CD4-positive, alpha-beta T cell treated with Interleukin-4 for 4 hours (primary cell): ENCODE measurements at places on chromosomes 1 and 21.

DNA sequence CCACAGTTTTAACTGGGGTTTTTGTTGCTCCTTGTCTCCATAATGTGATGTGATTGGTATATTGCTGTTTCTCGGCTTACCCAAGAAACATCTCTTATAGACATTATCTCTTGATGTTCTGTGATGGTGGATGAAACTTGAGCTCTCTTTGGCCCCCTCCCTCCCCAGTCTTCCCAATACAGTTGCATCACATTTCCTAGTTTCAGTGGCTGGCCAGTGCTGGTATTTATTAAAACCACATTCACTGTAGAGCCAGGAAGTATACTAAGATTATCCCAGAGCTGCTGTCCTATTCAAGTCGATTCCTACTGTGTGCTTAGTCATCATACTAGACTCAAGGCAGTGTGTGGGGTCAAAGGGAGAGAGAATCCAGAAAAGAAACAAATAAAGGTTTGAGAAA is 244.4 kb downstream of the KAZN start:
- no peak for DNase-seq

- DNase-seq, result no peak
These were observed 189.6 kb downstream of the SMYD3 start for GRCh38 chr1:246317332-246318035.

DNA sequence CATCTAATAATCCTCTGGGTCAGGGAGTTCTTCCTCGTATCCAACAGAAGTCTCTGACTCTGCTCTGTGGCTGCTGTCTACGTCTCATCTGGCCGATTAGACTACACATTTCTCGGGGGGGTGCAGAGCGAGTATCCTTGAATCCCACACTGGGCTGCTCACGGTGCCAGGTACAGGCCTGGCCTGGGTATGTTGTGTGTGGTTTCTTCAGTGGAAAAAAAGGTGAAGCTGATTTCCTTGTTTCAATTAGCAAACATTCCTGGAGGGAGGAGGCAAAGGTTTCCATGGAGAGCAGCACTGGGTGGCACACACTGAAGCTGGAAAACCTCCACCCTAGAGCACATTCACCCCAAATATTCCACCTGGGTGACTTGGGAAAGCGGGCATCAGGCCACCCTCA is 2.0 kb upstream of the RAB7B start:
- no peak for DNase-seq

DNA sequence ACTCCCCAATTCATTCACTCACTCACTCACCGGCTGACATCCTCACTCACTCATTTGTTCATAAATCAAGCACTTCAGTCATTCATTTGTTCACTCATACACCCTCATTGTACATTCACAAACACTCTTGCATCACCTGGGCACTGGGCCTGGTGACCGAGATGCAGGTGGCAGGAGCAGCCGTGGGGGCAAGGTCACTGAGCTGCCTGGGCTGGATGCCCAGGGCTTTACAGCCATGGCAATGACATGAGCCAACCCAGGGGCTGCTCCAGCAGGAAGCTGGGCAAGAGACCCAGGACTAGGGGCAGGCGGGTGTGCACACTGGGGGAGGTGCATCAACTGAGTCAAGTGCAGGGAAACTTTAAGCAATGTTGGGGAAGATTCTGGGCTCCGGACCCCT is 113.6 kb upstream of the IGSF21 start:
- no peak for DNase-seq

DNA sequence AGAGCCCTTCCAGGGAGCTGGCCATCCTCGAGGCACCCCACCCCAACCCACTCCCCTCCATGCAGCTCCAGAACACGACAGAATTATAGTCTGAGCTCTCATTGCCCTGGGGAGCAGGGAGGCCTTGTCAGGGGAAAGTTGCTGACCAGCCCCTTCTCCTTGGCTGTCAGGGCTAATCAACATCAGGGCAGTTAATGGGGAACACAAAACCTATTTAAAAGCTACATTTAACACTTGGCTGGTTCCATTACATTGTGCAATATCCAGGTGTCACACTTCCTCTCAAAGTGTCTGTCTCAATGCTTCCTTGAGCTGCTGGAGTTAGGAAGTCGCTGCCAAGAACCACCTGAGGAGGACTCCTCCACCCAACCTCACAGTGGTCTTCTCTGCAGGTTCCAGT is 111.8 kb upstream of the GRIK3 start:
- DNase-seq, result no peak

DNA sequence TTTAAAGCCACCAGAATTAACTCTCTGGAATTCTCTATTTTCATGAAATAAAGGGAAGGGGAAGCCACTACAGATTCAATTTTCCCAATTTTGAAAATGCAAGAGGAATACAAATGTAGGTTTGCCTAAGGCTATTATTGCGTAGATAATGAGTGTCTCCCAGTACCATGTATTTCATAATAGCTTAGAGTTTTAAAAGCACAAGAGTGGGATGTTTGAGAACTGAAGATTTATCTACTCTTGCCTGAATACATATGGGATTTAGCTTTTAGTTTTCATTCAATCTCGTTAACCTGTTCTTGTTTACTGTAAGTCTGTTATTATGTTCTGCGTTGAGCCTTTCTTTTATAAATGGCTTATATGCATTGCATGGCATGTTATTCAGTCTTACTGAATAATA is 795.1 kb downstream of the BRINP3 start:
- DNase-seq, result no peak

DNA sequence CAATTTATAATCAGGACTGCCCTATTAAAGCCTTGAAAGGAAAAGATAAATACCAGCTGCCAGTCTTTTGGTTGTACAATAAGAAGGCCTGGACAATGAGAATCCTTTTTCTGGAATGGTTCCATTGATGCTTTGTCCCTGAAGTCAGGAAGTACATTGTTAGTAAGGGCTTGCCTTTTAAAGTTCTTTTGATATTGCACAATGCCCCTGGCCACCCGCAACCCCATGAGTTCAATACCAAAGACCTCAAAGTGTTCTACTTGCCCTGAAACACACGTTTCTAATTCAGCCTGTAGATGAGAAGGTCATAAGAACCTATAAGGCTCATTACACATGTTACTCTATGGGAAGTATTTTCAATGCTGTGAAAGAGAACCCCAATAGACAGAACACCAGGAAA is 112.1 kb downstream of the OLFM3 start:
- no peak for DNase-seq

DNA sequence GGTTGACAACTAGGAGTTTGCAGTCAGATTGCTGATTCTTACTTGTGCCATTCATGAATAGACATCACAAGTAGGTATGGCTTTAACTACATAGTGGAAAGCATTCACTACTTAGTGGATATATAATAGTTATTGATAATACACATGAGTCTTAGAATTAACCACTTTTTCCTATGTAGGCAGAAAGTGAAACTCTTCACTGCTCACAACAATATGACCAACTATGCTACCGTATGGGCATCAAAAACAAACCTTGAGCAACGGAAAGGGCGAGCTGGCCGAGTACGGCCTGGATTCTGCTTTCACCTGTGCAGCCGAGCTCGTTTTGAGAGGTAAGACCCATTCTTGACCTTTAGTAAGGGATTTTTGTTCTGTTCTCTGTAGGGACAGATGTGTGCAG is 38.7 kb downstream of the DHX9 start:
- no peak for DNase-seq

DNA sequence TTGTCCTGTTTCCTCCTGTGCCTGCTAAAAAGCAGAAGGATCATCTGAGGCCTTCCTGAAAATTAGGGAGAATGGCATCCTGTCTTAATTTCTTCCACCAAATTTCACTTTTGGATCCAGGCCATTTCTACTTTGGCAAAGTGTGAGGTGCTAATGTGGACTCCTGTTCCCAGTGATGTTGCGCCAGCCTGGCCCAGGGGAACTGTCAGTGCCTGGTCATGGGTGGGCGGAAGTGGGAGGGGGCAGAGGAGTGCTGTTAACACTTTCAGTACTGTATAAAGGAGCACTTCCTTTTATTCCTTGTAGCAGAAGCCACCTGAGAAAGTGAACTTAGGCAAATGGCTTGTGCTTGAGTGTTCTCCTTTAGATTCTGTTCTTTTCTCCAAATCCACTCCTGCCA is 19.9 kb downstream of the ELAPOR1 start:
- DNase-seq, result no peak
